Stimulated activated CD8-positive, alpha-beta memory T cell treated with anti-CD3 and anti-CD28 coated beads, Interleukin-7, amount 100 ng/mL, for 4 hours (primary cell): ENCODE measurements at places on chromosomes 11 and 22.

DNA sequence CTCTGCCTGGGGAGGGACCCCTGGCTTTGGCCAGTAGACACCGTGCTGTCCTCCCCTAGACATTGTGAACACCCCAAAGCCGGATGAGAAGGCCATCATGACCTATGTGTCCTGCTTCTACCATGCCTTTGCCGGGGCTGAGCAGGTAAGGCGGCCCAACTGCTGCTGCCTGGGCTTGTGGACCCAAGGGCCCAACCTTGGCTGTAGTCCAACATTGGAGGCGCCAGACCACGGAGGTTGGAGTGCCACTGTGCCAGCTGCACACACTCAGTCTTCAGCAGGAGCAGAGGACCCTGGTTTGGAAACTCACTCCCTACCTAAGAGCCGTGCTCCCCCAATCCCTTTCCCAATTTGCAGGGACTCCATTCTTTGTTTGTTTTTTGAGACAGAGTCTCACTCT is 9.4 kb downstream of the ACTN3 start:
- no peak for DNase-seq

DNA sequence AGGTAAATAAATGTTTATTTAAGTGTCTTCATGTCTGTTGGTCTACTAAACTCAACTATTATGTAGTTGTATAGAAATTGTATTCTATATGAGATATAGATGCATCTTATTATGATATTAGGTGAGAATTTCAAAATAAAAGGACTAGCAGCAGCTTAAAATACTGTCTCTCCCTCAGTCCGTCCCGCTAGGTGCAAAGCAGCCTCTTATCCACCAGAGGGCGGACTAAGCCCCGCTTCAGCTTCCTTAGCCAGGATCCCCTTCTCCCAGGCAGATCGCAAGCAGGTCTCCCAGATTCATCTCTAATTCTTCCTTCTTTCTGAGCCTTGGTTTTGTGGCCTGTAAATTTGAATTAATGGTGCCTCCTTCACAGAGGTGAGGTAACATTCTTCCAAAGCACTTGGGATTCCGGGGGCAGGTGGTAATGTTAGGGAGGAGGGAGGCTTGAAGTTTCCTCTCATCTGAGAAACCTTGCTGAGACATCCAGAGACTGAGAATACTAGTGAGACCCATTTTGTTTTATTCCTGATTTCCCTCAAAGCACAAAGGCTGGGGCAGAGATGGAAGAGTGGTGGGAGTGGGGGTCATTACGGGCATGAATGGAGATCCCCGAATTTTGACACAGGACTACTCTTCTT is 13.5 kb upstream of the INSC start:
- DNase-seq: no peak

GRCh38 chr22:40043081-40043480 is 48.3 kb downstream of the FAM83F start:
- DNase-seq: no peak

DNA sequence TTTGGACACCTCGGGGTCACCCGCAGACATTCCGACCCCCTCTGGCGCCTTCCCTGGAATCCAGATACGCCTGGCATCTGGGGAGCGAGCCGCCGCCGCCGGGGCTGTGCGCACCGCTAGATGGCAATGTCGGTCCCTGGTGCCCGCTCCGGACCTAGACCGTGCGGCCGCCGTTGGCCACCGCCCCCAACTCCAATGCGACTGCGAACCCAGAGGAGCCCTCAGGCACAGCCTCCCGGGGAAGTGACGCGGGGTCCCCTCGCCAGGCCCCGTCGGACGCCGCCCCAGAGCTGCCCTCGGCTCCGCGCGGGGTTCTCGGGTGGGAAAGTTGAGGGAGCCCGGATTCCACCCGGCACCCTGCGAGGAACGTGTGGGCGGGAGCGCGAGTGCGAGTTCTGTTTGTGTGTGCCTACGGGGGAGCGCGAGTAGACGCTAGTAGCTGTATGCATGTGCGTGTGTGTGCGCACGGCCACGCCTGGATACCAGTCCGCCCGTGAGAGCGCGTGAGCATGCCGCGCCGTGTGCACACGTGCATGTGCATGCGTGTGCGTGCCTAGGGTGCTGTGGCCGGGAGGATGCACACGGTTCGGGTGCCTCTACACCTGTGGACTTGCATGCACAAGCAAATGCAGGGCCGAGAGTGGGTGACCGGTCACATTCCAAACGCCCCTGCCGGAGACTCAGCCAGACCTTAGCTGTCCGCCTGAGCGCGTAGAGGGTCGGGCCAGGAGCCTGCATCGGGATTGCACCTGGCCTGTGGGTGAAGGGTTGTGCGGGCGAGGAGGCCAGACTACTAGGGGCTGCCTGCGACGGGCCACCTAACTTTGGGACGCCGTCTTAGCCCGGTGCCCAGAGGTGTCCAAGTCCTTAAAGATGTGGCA is 1.9 kb downstream of the CHRM4 start:
- DNase-seq: no peak

- DNase-seq: no peak
Observed at GRCh38 chr11:79043726-79044125, 397.1 kb downstream of the TENM4 start.

DNA sequence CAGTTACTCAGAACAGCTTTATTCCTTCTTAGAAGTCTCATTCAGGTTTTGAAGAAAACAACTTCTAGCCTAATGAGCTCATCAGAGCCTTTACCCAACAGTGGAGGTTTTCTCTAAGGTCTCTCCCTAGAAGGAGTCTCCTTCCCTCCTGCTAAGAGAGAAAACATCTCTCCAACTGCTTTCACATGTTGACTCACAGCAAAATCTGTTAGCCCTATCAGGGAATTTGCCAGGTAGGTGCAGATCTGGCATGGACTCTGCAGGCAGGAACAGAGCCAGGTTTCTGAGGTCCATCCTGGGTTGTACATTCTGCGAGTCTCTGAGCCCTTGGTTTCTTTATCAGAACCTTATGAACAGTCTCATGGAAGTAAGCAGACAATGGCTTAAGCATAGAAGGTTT is 214.4 kb downstream of the HIPK3 start:
- DNase-seq: no peak

DNA sequence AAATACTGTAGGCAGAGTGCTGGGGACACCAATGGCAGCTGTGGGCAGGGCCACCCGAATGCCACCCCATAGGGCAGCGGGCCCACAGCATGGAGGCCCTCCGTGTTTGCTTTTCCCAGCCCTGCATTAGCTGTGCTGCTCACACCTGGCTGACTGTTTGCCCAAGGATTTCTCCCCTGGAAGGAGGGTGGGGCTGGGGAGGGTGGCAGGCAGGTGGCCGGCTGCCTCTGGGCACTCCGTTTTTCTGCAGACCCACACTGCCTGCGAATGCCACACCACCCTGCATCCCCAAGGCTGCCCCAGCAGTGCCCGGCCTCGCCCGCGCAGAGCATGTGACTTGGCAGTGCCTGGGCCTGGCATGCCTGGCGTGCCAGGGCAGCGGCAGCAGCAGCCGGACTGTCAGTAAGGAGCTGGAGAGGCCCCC is 19.6 kb downstream of the DAGLA start:
- DNase-seq: no peak

DNA sequence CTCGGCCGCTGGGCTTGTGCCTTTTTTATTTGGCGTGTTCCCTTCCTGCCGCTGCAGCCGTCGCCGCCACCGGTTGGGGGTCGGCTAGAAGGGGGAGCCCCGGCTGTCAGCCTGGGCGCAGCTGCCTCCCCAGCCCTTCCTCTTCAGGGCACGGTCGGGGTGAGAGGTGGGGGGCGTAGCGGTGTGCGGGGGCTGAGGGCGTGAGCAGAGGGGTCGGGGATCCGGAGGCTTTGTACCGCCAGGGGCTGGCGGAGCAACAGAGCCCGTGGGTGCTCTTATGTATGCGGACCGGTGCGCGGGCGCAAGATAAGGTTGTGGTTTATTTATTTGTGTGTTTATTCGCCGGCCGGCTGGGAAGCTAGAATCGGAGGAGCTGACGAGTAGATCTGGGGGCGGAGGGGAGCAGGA is 477 bp downstream of the ZBTB16 start:
- peak; percentile 24 for DNase-seq

- DNase-seq: no peak
Observed at GRCh38 chr11:131691181-131692041, 321.0 kb downstream of the NTM start.

DNA sequence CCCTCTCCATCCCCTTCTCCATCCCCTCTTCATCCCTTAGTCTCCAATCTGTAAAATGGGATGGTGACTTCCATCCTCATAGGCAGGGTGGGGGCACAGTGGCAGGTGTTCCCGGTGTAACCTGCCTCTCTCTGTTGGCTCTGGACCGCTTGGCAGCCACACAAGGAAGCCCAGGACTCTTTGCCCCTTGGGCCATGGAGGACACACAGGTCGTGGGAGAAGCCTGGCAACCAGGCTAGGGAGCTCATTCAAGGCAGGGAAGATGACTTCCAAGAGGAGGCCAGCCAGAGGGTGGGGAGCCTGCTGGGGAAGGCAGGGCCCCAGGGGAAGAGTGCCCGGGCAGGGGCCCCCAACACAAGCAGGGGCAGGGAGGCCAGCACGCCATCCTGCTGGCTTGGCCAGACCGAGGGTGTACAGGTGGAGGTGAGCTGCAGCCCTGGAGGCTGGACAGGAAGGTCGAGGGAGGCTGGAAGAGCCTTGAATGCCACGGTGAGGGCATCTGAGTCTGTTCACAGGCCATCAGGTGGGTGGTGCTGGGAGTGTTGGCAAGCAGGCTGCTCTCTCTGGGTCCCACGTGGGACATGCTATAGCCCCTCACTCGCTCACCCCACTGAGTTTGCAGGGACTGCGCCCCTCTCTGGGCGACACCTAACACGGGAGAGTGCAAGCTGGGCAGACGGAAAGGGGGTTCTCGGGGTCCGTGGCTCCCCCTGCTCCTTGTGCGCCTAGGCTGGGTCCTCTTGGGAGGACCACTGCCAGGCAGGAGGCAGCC is 15.5 kb upstream of the CTSD start:
- no peak for DNase-seq

DNA sequence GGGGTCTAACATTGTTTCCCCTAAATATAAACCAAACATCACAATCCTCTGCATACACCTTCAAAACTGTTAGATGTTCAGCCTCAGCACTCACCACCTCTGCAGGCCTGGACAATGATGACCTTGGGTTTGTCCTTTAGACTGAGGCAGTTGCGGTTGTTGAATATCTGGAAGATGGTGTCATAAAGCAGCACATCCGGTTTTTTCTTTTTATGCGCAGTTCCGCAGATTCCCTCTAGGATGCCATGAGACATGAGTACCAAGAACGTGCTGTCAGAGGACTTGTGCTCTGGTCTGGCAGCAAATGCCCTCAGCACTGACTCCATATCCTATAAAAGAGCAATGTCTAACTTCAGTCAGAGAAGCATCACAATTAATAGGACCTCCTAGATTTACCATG is 22.8 kb downstream of the CASP5 start:
- no peak for DNase-seq

DNA sequence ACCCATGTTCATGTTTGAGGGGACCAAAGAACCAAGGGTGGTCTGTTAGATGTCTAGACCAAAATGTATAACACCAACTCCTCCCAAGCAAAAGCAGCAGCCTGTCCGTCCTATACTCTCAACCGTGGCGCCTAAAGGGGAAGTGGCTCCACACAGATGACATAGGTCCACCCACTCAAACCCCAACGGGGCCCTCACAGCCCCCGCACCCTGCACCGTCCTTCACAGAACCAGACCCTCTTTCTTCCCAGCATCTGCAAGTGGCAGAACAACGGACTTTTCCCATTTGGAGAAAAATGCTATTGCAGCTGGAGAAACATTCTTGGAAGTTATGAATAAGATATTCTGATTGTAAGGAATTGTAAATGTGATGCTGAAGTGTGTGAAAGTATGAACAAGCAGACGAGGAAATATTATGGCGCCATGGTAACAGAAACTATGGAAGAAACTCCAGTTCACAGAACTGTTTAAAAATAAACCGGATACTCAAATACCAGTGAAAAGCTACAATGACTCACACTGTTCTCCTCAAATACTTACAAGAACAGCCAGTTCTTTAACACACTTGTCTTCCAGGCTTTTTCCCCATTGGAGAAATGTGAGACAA is 76.5 kb upstream of the ARFGAP3 start:
- DNase-seq: peak; percentile 29

DNA sequence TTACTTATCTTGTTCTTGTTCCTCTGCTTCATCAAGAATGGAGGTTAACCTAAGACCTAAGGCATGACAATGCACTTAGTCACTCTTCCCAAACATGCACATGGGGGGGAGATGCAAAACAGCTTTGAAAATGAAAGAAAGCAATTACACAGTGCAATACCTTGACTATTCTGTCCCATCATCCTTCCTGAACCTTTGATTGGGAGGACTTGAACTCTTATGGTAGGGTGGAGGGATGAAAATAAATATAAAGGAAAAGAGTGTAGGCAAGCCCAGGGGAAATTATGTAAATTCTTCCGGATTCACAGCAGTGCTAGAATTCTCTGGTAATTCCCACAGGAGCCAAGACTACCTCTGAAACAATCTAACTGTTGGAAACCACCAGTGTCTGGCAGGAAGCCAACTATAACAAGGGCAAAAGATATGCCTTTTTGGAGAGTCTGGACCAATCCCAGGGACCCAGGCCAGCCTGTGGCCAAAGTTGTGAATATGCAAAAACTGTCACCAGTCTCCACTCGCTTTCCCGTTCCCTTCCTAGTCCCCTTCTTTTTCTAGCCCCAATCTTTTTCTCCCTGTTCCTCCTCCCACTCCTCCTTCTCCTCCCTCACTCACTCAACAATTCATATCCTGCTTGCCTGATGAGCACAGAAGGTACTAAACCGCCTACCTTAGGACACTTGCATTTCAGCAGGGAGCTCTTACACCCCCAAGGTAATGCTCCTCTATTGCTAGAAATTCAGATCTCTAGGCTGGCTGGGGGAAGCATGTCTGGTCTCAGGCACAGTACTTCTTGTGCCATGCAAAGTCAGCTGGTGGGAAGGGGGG is 2.5 kb upstream of the RCN1 start:
- DNase-seq: no peak

DNA sequence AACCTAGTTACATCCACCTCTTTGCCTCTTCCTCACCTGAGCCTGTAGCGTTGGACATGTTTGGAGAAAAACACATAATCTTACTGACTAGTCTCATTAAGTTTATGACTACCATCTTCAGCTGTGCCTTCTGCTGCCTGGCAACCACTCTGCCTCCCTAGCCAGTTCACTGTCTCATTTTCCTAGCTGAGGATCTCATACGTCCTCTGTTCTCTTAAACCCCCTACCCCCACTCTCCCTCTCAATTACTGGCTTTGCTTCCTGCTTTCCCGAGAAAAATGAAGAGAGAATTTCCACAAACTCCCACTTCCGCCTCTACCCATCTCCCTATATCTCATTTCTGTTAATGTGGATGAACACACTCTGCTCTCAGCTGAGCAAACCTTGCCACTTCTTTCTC is 239.3 kb upstream of the POU2AF2 start:
- no peak for DNase-seq

- DNase-seq: no peak
Observed at GRCh38 chr22:20245577-20246367, 22.3 kb downstream of the RTN4R start.

DNA sequence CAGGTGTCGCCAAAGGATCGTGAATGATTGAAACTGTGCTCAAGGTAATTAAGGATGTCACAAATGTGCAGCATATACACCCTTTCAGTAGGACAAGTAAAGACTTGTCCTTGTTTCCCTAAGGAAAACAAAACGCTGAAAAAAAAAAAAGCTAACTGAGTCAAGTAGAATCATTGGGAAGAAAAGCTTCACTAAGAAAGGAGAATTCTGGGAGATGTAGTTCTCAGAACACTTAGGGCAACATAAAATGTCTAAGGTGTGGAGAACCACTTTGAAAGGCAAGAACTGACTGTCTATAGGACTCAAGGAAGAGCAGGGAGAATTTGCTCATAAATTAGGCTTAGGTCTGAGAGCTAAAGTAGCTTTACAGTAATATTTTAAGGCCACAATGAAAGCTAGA is 2.9 kb upstream of the OR5T1 start:
- no peak for DNase-seq

GRCh38 chr11:774873-775592 is 2.3 kb downstream of the GATD1 start:
- no peak for DNase-seq
